ENCODE measurements at places on chromosomes 13 and 19.

DNA sequence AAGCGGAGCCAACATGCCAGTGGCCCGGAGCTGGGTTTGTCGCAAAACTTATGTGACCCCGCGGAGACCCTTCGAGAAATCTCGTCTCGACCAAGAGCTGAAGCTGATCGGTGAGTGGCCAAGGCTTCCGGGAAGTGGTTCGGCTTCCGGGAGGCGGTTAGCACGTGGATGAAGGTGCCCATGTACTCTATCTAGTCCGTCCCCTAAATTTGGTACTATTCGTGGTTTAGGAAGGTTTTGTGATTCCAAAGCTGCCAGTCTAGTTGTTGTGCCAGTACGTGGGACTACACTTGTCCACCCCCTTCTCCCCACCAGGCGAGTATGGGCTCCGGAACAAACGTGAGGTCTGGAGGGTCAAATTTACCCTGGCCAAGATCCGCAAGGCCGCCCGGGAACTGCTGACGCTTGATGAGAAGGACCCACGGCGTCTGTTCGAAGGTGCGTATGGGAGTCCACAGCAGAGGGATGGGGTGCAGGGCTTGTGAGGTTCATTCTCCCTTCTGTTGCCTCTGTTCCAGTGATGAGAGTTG is 579 bp downstream of the RPS9 start:
- no peak for DNase-seq

DNA sequence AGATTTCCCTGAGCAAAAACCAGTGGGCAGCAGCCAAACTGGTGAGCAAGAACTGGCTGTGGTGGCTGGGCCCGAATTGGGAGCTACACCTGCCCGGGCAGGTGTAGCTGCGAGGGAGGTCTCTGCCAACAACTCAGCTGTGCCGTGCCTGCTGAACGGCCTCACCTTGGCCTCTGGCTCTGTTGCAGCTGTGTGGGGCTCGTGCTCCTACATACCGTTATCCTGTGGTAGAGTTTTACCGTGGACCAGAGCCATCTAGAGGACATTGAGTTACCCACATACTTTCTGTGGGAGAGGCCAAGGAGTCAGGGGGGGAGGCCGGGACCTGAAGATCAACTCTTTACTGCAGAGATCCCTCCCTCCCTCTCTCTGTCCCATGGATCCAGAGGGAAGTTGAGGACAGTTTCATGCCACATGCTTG is 113.2 kb downstream of the TM9SF2 start:
- DNase-seq = no peak

- no peak for DNase-seq
Observed at GRCh38 chr13:59409211-59409610, 754.5 kb downstream of the DIAPH3 start.

- DNase-seq = no peak
Observed at GRCh38 chr13:76667551-76667950, 218.7 kb downstream of the KCTD12 start.

GRCh38 chr19:39701291-39701690 is 3.0 kb upstream of the LGALS14 start:
- no peak for DNase-seq

- DNase-seq = no peak
Observed at GRCh38 chr19:55606817-55607216, 1.4 kb downstream of the ZNF865 start.

DNA sequence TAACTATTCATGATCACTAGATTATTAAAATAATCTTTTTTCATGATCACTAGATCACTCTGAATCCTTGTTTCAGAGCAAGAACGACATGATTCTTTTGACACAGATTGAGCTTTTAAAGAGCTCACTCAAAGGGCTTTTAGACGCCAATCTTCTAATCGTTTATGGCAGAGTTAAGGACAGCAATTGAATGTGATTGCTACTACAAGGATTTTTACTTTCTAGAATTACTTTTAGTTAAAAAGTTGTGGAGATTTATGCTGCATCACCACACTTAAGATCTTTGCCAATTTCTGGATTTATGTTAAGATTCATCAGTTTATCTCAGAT is 1.3 kb downstream of the EXOSC8 start:
- DNase-seq = no peak

DNA sequence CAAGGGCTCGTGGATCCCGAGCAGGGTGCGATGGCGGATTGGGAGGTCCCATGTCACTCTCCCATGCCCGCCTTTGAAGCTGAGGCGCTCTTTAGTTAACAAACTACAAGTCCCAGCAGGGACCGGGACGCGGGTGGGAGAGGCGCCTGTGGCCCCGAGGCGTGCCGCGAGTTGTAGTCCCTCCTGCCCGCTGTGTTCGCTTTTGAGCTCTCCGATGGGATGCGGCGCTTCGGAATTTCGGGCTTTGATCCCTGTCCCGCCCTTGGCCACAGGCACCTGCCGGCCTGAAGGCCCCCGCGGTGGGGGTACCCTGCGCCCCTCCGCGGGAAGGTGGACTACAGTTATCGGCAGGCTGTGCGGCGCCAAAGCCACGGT is 11.0 kb downstream of the CYTH2 start:
- DNase-seq = no peak

DNA sequence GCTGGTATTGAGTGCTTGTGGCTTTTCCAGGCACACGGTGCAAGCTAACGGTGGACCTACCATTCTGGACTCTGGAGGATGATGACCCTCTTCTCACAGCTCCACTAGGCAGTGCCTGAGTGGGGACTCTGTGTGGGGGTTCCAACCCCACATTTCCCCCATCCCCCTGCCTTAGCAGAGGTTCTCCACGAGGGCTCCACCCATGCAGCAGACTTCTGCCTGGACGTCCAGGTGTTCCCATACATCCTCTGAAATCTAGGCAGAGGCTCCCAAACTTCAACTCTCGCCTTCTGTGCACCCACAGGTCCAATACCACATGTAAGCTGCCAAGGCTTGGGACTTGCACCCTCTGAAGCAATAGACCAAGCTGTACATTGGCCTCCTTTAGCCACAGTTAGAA is 25.3 kb upstream of the ZSCAN18 start:
- no peak for DNase-seq

DNA sequence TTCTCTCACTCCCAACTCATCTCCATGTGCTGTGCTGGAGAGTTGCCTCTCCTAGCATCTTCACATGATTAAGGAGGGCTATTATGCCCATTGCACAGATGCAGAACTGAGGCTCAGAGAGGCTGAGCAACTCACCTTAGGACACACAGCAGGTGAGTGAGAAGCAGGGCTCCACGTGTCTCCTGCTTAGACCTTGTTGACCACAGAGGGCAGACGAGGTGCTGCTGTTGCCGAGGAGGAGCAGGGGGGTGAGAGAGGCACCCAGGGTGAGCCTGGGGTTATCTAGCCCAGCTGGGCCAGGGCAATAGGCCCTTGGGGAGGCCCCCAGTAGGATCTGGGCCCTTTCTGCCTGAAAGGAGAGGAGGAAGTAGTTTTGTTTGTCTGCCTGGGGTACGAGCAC is 2.4 kb upstream of the HSH2D start:
- DNase-seq = no peak

GRCh38 chr13:51245583-51245982 is 23.4 kb downstream of the FAM124A start:
- no peak for DNase-seq

GRCh38 chr19:11268783-11269267 is 6.5 kb upstream of the DOCK6 start:
- DNase-seq = no peak

GRCh38 chr13:43664700-43665191 is 122.0 kb downstream of the ENOX1 start:
- no peak for DNase-seq

DNA sequence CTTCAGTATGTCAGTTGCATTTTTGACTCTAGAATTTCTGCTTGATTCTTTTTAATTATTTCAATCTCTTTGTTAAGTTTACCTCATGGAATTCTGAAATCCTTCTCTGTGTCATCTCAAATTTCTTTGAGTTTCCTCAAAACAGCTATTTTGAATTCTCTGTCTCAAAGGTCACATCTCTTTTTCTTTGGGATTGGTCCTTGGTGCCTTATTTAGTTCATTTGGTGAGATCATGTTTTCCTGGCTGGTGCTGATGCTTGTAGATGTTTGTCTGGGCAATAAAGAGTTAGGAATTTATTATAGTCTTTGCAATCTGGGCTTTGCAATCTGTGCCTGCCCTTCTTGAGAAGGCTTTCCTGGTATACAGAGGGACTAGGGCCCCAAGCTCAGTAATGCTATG is 18.5 kb upstream of the KBTBD7 start:
- no peak for DNase-seq

- DNase-seq = no peak
Observed at GRCh38 chr19:1028062-1028926, 1.9 kb downstream of the CNN2 start.

DNA sequence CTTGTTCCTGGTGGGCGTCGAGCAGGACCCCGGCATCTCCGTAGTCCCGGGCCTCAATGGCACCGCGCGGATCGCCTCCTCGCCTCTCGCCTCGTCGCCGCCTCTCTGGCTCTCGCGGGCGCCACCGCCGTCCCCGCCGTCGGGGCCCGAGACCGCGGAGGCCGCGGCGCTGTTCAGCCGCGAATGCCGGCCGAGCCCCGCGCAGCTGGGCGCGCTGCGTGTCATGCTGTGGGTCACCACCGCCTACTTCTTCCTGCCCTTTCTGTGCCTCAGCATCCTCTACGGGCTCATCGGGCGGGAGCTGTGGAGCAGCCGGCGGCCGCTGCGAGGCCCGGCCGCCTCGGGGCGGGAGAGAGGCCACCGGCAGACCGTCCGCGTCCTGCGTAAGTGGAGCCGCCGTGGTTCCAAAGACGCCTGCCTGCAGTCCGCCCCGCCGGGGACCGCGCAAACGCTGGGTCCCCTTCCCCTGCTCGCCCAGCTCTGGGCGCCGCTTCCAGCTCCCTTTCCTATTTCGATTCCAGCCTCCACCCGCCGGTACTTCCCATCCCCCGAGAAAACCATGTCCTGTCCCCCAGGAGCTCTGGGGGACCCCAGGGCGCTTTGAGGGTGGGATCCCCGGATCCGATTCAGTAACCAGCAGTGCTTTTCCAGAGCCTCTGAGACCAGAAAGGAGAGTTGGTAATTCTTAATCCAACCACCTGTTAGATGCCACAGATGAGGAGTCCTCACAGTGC is 885 bp downstream of the MLNR start:
- no peak for DNase-seq

DNA sequence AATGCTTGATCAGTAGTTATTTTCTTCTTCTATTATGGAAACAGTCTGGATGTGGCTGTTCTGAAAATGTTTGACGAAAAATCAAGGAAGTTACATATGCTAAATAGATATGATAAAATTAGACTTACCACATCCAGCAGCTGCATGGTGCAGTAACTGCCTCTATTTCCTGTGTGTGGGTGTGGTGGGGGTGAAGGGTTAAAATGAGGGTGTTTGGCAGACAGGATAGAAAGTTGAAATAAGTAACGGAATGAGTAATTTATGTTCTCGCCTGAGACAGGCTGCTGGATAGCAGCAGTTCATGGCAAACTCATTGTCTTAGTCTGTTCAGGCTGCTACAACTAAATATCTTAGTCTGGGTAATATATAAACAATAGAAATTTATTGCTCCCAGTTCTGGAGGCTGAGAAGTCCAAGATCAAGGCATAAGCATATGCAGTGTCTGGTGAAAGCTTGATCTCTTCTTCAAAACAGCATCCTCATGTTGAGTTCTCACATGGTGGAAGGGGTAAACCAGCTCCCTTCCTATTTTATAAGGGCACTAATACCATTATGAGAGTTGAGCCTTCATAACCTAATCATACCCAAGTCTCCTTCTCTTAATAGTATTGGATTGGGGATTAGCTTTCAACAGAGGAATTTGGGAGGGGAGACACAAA is 1248.9 kb downstream of the SLITRK5 start:
- DNase-seq = no peak

DNA sequence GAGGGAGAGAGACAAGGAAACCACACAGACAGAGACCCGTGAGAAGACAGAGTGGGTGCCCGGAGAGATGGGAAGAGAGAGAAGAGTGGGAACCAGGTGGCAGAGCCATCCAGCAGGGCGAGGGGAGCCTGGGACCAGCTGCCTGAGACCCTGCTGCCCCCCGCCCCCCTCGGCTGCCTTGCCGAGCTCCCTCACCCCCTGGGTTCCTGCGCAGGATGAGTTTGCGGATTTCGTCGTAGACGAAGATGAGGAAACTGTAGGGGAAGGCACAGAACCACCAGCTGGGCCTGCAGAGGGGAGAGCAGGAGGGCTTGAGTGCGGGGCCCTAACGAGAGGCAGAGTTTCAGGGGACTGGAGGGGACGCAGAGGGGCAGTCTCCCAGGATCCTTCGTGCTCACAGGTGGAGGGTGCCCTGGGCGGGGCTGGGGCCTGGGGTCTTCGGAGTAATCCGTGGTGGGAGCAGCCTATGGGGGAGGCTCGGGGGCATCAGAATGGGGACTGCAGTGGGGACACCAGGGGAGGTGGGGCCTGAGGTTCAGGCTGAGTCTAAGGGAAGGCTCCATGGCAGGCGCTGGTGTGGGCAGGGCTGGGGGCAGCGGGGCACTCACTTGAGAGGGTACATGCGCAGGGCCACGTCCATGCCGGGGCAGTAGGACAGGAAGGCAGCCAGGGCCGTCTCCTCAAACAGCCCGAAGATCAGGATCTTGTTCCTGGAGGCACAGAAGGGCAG is 8.1 kb upstream of the RABAC1 start:
- no peak for DNase-seq

GRCh38 chr19:45408121-45408520 is 1.7 kb downstream of the POLR1G start:
- no peak for DNase-seq

- no peak for DNase-seq
Observed at GRCh38 chr13:30792285-30793000, 57.1 kb downstream of the ALOX5AP start.

- peak; percentile 82 for DNase-seq
Observed at GRCh38 chr13:92843549-92843948, 383.1 kb upstream of the GPC6 start.

GRCh38 chr19:20273951-20274570 is 107.0 kb downstream of the ZNF486 start:
- no peak for DNase-seq

DNA sequence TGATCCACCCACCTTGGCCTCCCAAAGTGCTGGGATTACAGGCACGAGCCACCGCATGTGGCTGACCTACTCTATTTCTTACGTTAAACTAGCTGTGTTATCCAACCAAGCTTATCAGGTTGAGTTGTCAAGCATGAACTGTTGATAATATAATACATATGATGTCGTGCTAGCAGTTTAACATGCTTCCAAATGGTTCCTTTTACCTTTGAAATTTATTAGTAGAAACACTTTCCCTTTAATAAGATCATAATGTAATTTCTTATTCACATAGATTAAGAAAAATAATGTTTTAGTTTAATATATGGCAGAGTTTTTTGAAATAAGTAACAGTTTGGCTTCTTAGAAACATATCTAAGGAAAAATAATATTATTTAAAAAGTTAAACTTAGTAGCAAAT is 34.4 kb upstream of the VWA8 start:
- DNase-seq = no peak

- DNase-seq = no peak
Observed at GRCh38 chr13:106336668-106337067, 198.8 kb downstream of the EFNB2 start.

Data from NCI-H2081 treated with DMSO at 0.1 percent for 48 hours (cell line).